ENCODE measurements at places on chromosomes 13 and 19. TPM values are rescaled to one million over a fixed set of nuclear protein-coding genes. Genes with fewer than 3 reads are reported as not detected.

Gene CEACAM7
- total RNA-seq = not detected

Gene ITGBL1
- not detected for total RNA-seq

Gene PGLYRP1
- total RNA-seq = not detected

Gene TEKTIP1
- total RNA-seq = 6.5 TPM

Gene KISS1R
- total RNA-seq = 1.1 TPM

Gene KL
- 0.25 TPM for total RNA-seq

GRCh38 chr19:3058821-3059314 is 3.4 kb downstream of the TLE5 start:
- no peak for DNase-seq
- H3K4me1 ChIP-seq = peaks cover 56% of the 10 kb centered on the region
- peak overlapping the region; percentile 47 for H3K4me3 ChIP-seq
- H3K36me3 ChIP-seq = peaks cover 54% of the 10 kb centered on the region
- H3K27me3 ChIP-seq = no peaks in the 10 kb centered on the region
- peak overlapping the region; percentile 50 for H3K27ac ChIP-seq

DNA sequence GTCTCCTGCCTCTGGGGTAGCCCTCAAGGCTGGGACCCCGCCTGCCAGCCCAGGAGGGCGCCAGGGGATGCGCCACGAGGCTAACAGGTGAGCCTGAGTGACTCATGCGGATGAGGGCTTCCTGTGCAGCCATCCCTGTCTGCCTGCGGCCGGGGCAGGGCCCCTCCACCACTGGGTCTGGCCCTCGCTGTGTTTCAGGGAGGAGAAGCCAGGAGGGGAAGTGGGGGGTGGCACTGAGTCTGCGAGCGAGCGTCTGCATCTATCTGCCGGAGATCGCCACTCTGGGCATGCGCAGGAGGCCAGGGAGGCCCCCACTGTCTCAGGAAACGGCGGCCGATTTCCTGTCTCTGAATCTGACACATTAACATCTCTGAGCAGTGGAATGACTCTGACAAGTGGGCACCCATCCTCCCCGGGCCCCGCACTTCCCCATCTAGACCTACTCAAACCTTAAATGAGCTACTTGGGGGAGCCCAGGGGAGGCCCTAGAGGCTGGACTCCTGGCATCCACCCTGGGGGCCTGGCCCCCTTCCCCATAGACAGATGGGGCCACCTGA is 19.7 kb downstream of the RFX1 start:
- H3K27me3 ChIP-seq = no peaks in the 10 kb centered on the region
- peak overlapping the region; percentile 98 for H3K27ac ChIP-seq
- peak; percentile 99 for DNase-seq
- H3K36me3 ChIP-seq = peaks cover 26% of the 10 kb centered on the region
- peak overlapping the region; percentile 68 for H3K4me3 ChIP-seq

GRCh38 chr19:3062165-3063105 is at the start of gene TLE5:
Gene TLE5 (minus strand): TSS chr19:3062495. CDS start chr19:3062200, 295 bp downstream.
- H3K27ac ChIP-seq = peak within 1 kb of the TSS; percentile 98
- peak within 1 kb of the TSS; percentile 90 for H3K4me3 ChIP-seq

DNA sequence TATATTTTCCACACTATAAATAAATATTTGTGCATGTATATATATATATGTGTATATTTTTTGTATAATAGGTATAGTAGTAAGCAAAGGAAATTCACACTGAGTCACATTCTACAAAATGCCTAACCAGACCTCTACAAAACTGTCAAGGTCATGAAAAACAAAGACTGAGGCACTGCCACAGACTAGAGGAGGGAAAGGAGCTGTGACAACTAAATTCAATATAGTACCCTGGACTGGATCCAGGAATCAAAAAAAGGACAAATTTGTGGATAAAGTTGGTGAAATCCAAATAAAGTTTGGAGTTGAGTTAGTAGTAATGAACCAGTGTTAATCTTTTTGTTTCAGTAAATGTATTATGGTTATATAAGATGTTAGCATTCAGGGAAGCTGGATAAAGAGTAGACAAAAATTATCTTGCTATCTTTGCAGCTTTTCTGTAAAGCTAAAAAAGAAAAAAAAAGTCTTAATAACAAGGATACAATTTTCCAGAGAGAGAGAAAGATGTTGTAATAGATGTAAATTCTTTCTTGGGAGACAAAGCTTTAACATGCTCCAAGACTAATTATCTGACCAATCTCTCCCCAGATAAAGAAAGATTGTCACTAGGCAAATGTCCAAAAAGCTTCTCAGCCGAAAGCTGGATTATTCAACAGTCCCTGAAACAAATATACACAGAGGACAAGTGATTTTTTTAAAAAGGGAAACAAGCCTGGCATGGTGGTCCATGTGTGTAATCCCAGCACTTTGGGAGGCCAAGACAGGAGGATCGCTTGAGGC is 19.1 kb downstream of the SYDE1 start:
- peaks cover 40% of the 10 kb centered on the region for H3K4me1 ChIP-seq
- H3K27ac ChIP-seq = no peak overlapping the region
- DNase-seq = no peak
- H3K27me3 ChIP-seq = no peaks in the 10 kb centered on the region

DNA sequence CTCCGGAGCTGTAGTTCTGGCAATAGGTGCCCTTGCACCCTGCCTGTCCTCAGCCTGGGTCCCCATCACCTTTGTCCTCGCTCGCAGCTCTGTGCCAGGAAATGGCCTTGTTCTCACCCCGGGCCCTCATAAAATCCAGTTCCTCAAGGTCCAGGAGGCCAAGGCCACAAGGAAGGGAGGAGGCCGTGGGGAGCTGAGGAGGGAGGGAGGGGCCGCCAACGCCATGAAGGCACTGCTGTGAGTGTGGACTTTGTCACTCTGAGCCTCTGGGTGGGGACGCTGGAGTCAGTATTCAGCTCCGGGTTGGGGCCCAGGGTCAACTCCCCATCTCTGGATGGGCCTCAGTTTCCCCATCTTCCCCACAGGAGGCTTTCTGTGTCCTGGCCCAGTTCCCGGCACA is 9.2 kb upstream of the GNA11 start:
- no peaks in the 10 kb centered on the region for H3K4me1 ChIP-seq
- H3K27me3 ChIP-seq = no peaks in the 10 kb centered on the region
- H3K27ac ChIP-seq = no peak overlapping the region
- H3K4me3 ChIP-seq = no peak overlapping the region
- no peak for DNase-seq
- H3K36me3 ChIP-seq = no peaks in the 10 kb centered on the region

DNA sequence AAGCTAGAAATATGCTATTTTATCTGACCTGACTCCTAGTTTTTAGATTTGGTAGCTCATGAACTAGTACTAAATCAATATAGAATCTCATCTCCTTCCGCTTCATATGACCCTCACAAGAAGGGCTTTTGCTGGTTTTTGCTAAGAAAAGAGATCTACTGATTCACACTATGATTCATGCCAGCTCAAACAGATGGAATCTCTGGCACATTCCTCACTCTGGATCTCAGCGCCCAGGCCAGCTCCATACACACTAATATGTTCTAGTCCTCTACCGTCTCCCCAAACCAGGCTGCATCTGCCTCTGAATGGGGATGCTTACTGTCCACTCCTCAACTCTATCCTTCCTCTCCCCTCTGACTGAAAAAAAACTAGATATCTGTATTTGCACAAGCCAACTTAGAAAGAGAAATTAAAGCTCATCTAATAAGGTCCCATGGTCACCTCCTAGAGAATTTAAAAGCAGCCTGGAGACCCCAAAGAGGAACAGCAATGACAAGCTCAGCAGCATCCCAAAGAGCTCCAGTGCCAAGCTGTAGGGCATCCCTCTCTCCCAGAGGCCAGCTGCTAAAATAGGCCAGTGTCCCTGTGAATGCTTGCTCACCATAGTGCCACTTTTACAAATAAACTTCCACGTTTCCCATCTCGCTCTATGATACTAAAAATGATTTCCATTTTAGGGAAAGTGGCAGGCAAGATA is 74.9 kb downstream of the LHFPL6 start:
- no peaks in the 10 kb centered on the region for H3K36me3 ChIP-seq
- no peak overlapping the region for H3K4me3 ChIP-seq
- DNase-seq = no peak
- peaks cover 16% of the 10 kb centered on the region for H3K27me3 ChIP-seq
- H3K27ac ChIP-seq = no peak overlapping the region

DNA sequence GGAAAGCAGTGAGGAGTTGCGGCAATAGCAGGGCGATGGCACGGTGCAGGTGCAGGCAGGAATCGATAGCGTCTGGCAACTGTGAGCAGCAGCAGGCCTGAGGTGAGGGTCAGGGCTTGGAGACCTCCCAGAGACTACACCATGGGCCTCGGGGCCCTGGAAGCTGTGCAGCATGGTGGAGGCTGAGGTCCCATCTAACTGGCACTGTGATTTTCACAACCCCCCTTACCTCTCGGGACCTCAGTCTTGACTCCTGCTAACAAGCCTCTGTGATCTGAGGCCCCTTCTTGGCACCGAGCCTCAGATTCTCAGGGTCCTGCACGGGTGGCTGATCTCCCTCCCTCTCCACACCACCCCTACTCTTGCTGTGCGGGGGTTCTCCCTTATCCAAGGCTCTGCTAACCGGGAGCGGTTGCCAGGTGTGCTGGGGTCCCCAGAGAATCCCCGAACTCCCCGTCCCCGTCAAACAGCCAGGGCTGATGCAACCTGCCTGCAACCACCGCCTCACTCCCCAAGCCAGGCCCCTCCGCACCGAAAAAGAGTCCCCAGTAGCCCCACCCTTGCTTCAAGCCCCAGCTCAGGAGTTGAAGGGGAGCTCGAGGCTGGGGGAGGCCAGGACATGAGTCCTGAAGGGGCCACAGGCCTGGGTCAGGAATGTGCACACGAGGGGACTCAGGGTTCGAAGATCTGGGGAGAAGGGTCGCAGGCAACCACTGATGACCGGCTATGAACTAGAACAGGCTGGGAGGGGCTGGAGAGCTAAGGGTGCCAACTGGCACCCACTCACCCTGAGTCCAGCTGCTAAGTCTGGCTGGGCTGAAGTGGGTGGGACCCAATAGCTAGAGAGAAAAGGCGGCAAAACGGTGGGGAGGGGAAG is 4.8 kb upstream of the ATF5 start:
- no peak for DNase-seq
- no peaks in the 10 kb centered on the region for H3K27me3 ChIP-seq
- peaks cover 51% of the 10 kb centered on the region for H3K4me1 ChIP-seq
- peaks cover 59% of the 10 kb centered on the region for H3K36me3 ChIP-seq
- H3K27ac ChIP-seq = no peak overlapping the region

DNA sequence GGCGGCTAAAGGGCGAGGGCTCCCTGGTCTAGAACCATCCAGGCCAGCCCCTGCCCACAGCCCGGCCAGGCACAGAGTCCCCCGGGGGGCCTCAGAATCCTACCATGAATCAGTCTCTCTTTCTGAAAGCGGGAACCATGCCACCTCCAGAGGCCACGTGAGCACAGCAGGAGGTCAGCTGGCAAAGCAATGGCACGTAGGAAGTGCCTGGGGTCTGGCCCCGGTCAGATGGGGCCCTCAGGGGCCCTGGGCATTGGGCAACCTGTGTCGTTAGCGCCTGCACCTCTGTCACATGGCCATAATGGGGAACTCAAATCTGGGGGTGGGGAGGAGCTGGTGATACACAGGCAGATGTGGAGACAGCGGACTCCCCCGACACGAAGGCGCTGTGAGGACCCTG is 8.8 kb downstream of the MFSD12 start:
- DNase-seq = no peak
- H3K27ac ChIP-seq = peak overlapping the region; percentile 5
- no peak overlapping the region for H3K4me3 ChIP-seq
- peaks cover 10% of the 10 kb centered on the region for H3K36me3 ChIP-seq
- peaks cover 19% of the 10 kb centered on the region for H3K4me1 ChIP-seq

- H3K27me3 ChIP-seq = no peaks in the 10 kb centered on the region
- no peak overlapping the region for H3K4me3 ChIP-seq
- H3K27ac ChIP-seq = no peak overlapping the region
- H3K4me1 ChIP-seq = no peaks in the 10 kb centered on the region
Observed at GRCh38 chr19:20252613-20253012, 85.6 kb downstream of the ZNF486 start.

- H3K27ac ChIP-seq = no peak overlapping the region
- peaks cover 50% of the 10 kb centered on the region for H3K4me1 ChIP-seq
- no peak for DNase-seq
- peaks cover 48% of the 10 kb centered on the region for H3K36me3 ChIP-seq
Observed at GRCh38 chr13:111201304-111201940, 86.3 kb downstream of the ARHGEF7 start.

GRCh38 chr19:10699650-10700335 is 1.4 kb upstream of the QTRT1 start:
- no peaks in the 10 kb centered on the region for H3K36me3 ChIP-seq
- DNase-seq = peak; percentile 84
- no peak overlapping the region for H3K4me3 ChIP-seq
- no peak overlapping the region for H3K27ac ChIP-seq
- peaks cover 15% of the 10 kb centered on the region for H3K27me3 ChIP-seq

- no peak overlapping the region for H3K4me3 ChIP-seq
- H3K27me3 ChIP-seq = no peaks in the 10 kb centered on the region
- H3K4me1 ChIP-seq = no peaks in the 10 kb centered on the region
Observed at GRCh38 chr13:31328549-31329235, 128.9 kb downstream of the B3GLCT start.

- no peak for DNase-seq
- H3K27me3 ChIP-seq = no peaks in the 10 kb centered on the region
- peaks cover 38% of the 10 kb centered on the region for H3K4me1 ChIP-seq
- no peak overlapping the region for H3K27ac ChIP-seq
- peaks cover 41% of the 10 kb centered on the region for H3K36me3 ChIP-seq
Observed at GRCh38 chr13:114103801-114104654, 28.4 kb downstream of the RASA3 start.

DNA sequence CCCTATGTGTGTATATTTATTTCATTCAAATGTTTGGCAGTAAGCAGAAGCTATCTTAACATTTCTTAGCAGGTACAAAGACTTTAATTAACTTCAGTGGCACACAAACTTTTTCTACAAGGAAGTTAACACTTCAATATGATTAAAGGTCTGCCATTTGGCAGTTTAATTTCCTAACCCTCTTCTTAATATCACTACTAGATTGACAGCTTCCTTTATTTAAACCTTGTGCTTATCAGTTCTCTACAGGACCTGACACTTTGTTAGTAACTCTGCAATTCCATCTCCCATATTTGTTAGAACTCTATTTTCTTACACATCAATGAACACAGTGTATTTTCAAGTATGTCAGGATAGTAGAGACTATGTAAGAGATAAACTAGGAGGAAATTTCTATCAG is 152.4 kb upstream of the ATXN8OS start:
- H3K27ac ChIP-seq = no peak overlapping the region
- no peaks in the 10 kb centered on the region for H3K27me3 ChIP-seq
- H3K4me1 ChIP-seq = no peaks in the 10 kb centered on the region
- no peak for DNase-seq
- H3K36me3 ChIP-seq = no peaks in the 10 kb centered on the region
- H3K4me3 ChIP-seq = no peak overlapping the region

- H3K4me3 ChIP-seq = no peak overlapping the region
- no peaks in the 10 kb centered on the region for H3K4me1 ChIP-seq
- H3K27ac ChIP-seq = no peak overlapping the region
- H3K27me3 ChIP-seq = no peaks in the 10 kb centered on the region
- H3K36me3 ChIP-seq = no peaks in the 10 kb centered on the region
- DNase-seq = no peak
Observed at GRCh38 chr13:90898811-90899210, 448.7 kb upstream of the MIR17HG start.

Data from activated CD4-positive, alpha-beta T cell treated with anti-CD3 and anti-CD28 coated beads, Interleukin-2, amount 10 ng/mL, durations not matched to agents 7 days and 5 days (primary cell).